GM03348 (cell line): ENCODE measurements at places on chromosomes 3 and 15.

- DNase-seq: peak; percentile 45
These were observed 93.3 kb downstream of the ADAMTSL3 start for GRCh38 chr15:83747050-83747717.

DNA sequence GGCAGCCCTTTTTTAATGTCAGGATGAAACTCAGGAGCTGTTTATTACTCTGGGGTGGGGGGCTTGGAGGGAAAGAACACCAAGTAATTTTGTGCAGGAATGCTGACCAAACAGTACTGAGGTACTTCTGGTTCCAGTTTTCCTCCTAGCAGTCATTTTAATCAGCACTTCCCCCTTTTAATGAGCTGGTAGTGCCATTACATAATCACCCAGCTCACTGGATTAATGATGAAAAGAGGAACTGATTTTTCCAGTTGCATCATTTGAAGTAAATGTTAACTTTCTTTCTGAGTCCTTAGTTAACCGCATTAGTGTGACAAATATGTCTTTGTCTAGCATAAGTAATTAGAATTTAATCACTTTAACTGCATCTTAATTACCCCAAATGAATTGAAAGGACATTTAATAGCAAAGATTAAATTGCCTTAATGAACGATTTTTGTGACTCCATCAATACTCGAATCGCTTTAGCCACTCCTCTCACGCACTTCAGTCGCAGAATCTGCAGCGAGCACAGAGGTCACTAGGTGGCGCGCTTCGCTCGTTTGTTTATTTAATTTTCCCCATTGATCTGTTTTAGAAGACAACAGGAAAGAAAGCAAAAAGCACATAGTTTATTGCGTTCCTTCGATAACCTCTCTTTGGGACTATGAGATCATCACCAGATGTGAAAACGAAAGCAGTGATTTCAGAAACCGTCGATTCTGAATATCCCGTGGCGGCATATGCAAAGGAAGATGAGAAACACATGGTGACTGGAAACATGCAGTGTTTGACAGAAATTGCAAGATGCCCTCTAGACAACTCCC lies 9.8 kb downstream of the ONECUT1 start:
- DNase-seq: peak; percentile 73

DNA sequence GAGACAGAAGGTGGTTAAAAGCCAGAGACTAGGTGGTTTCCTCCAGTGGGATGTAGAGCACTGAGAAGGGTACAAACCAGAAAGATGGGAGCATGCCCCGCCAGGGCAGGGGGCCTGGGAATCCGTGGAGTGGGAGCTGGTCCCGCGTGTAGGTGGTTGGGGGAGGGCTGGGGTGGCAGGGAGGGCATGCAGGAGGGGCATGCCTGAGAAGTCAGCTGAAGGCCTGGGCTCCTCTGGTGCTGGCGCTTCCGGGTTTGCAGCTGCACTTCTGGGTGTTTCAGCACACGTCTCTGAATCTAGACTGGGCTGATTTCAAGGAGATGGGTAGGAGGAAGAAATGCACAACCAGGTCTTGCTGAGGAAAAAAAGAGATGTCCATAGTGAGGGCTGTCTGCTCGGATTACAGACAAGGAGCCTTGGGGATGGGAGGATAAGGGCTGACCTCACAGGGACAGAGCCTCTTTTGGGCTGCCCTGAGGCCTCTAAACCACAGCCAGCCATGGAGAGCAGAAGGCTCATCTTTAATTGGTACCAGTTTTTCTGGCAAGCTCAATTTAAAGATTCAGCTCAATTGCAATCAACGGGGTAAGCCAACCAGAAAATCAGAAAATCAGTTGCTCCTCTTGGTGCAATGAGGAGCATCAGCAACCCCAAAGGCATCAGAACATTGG lies 151.9 kb downstream of the FAM43A start:
- DNase-seq: no peak

DNA sequence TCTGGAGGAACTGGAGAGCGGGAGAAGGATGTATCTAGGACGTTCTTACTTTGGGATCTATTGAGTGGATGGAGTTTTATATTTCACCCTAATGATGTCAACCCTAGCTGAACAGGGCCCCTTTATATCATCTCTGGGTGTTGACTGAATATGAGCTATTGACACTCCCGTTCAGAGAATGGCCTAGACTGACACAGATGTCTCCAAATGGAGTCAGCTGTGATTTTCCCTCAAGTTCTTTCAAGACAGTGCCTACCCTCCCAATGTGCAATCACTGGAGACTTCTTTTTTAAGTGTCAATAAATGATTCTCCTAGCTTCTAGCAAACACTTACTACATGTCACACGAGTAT lies 63.8 kb downstream of the FRMD4B start:
- no peak for DNase-seq

DNA sequence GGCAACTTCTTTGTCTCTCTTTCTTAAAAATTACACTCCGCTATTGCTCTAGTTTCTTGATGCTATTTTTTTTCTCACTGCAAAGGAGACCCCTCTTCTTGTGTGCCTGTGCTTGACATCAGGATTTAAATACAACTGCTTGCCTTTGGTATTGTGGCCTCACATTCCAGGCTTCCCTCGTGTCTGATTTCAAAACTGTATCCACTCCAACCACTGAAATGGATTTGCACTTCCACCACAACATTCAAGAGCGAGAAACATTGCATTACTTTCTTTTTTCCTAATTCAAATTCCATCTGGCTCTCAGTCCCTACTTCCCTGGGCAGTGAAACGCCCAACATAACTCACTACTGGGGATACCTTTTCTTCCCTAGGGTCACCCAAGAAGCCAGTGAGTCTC lies 50.4 kb upstream of the PXYLP1 start:
- DNase-seq: no peak

DNA sequence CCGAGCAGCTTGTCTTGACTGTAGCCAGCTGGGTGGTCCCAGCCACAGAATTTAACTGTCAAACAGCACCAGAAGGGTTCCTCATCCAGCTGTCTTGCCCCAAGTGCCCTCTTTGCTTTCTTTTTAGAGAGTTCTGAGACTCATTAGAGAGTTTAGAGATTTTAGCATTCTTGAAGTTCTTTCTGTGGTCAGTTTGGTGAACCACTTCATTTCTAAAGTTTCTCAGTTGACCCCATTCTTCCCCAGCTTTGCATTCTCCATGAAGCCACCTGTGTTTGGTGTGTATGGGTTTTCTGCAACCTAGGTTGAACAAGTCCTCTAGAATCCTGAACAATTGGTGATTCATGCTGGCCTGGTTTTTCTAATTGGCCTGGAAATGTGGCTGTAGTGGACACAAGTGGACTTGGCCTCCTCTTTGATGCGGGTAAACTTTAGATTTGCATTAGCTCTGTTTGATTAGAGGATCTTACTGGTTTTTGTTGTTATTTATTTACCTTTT lies 33.7 kb downstream of the FLNB start:
- peak; percentile 74 for DNase-seq

- DNase-seq: no peak
These were observed 609.2 kb upstream of the ZNF385D start for GRCh38 chr3:22360164-22360563.

GRCh38 chr15:57485869-57486268 lies 105.8 kb upstream of the MYZAP start:
- peak; percentile 88 for DNase-seq

DNA sequence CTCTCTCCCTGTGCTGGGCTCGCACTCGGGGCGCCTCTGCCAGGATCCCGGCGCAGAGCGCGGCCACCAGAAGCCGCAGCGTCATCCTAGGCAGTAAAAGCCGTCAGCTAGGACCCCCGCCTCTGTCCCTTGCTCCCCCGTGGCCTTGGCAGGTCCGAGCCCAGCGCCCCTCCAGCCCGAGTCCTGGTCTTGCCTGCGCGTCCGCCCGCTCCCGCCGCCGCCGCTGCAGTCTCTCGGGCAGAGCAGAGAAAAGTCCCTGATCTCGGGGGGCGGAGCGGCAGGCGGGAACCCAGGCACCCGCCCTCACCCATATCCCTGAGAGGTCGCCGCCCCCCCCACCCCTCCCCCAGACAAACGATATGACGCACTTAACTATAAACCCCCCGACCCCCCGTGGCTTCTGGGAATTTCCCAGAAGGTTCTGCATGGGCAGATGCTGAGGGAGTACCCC lies at the start of gene COL7A1:
TSS of gene COL7A1 (minus strand) at position 255 of the 451 bp plus-strand sequence. CDS start at position 85, 170 bp downstream.
- DNase-seq: peak; percentile 63

- no peak for DNase-seq
These were observed 6.9 kb upstream of the ZNF662 start for GRCh38 chr3:42898896-42899675.

DNA sequence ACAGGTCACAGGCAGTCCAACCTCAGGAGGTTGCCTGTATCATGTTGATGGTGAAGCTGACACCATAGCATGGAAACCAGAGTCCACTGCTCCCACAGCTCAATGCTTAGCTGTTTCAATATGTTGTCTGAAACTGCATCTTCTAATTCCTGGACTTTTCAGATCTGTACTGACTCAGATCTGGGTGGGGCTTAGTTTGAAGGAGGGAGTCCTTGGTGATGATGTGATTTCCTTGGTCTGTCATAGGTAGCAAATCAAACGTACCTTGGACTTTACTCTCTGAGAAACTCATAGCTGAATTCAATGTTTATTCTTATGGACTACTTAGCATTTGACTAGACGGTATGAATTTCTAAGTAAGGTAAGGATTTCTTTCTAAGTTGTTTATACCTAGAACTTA lies at the start of gene HHLA2:
TSS of gene HHLA2 (plus strand) at position 310 of the 400 bp plus-strand sequence. CDS start 55,266 bp downstream, outside the sequence.
- DNase-seq: no peak

DNA sequence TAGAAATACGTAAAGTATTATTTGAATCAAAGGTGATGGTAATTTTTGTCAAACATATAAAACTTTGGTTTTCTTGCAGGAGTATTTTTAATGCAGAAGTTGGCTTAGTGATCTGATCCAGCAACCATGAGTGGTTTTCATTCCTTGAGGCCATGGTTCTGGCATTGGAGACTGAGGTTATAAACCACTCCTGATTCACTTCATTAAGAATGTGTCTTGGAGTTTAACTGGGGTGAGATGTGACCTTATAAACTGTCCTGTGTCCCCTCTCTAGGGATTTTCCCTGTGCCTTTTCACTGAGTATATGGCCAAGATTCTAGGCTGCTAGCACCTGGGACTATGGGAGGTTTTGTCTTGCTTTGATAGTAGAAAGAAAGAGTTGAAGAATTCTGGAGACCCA lies 94.3 kb downstream of the RYR3 start:
- DNase-seq: no peak

DNA sequence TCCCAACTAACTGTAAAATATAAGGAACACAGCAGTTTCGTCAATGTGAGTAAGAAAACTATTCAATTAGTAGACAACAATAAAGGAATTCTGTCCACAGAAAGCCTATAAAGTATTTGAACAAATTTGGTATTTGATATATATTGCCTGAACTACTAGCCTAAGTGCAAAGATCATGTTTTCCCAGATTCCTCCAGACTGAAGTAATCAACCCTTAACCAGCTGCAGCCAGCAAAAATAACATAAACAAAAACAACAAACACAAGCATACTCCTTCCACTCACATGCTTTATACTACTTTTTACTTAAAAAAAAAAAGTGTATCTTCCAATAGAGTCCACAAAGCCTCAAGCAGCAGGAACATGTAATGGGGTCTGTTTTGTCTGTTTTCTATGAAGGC lies 24.1 kb downstream of the PGBD4 start:
- no peak for DNase-seq
